HTR-8/SVneo (cell line): ENCODE measurements at places on chromosomes 16 and 17.

GRCh38 chr17:46964315-46965265 is 14.5 kb downstream of the RPRML start:
- DNase-seq: no peak

- no peak for DNase-seq
Observed at GRCh38 chr17:14197586-14197985, 39.1 kb downstream of the CDRT15 start.

DNA sequence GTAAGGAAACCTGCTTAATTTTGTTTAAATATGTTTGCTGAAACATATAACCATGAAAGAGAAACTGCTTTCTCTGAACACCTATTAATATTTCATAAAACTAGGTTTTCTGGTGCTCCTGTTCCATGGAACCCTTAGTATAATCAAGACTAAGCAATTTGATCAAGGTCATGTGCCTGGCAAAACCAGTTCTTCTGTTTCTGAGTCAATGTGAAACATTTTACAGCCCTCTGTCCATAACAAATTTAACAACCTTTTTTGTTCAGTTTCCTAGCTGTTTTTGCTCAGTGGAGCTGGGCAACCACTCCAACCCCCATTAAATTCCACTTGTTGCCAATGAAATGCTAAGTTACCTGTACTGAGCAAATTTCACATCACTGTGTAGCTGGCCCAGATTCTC is 344.0 kb downstream of the CA10 start:
- DNase-seq: no peak

- DNase-seq: no peak
Observed at GRCh38 chr16:56673921-56674320, 4.3 kb downstream of the MT1H start.

DNA sequence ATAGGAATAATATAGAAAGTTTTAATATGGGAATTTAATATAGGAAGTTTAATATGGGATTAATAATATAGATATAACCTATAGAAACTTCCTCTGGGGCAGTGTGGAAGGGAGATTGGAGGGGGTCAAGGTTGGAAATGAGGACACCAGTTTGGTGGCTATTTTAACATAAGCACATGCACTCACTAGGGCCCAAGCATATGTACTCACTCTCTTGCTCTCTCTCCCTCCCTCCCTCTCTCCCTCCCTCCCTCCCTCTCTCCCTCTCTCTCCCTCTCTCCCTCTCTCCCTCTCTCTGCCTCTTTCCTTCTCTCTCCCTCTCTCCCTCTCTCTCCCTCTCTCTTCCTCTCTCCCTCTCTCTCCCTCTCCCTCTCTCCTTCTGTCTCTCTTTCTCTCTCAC is 528.1 kb downstream of the NPIPA7 start:
- DNase-seq: no peak

DNA sequence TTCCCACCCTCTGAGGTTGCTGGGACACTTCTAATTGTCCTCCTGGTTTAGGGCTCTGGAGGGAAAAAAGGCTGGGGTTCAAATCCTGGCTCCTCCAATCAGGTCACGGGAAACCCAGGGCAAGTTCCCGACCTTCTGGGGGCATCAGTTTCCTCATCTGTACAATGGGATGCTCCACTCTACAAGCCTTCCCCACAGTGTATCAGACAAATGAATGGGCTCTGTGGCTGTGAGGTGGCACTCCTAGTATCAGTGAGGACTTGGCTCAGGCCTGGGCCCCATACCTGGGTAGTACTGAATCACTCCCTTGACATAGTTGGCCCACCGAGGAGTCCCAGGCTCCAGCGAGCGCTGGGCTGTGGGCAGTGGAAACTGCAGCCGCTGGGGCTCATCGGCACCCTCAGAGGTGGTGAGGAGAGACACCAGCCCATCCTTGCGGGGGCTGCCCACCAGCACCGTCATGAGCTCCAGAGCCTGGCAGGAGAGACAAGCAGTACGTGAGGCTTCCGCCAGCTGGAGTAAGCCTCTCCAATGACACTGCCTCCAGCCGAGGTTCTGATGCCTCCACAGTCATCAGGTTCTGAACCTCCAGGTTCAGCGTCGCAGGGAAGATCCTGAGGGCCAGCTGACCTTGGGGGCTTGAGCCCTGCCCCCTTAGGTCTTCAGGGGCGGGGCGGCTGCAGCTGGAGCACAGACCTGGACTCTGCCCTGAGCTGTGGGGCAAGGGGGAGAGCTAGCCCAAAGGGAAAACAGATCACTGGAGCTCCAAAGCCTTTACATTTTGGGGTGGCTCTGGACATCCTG is 1.2 kb downstream of the GALK1 start:
- DNase-seq: no peak

- DNase-seq: no peak
Observed at GRCh38 chr16:89272631-89273030, 55.1 kb downstream of the ZNF778 start.

- DNase-seq: peak; percentile 76
Observed at GRCh38 chr17:16987830-16988601, 16.1 kb upstream of the TNFRSF13B start.

- no peak for DNase-seq
Observed at GRCh38 chr16:12721841-12722421, 81.8 kb downstream of the CPPED1 start.

GRCh38 chr17:37744961-37745800 is at the start of gene HNF1B:
TSS of gene HNF1B (minus strand) at chr17:37745059. CDS start at chr17:37744884, 175 bp downstream.
- DNase-seq: no peak
